Heart right ventricle (tissue), 16 donors: ENCODE measurements at places on chromosomes 1 and 21. TPM values are rescaled to one million over a fixed set of nuclear protein-coding genes. Genes with fewer than 3 reads are reported as not detected.

CNR2 gene
- total RNA-seq, result not detected

MYOM3 gene
- total RNA-seq, result 334 TPM

CATSPERE gene
- 0.19 TPM for total RNA-seq

DNA sequence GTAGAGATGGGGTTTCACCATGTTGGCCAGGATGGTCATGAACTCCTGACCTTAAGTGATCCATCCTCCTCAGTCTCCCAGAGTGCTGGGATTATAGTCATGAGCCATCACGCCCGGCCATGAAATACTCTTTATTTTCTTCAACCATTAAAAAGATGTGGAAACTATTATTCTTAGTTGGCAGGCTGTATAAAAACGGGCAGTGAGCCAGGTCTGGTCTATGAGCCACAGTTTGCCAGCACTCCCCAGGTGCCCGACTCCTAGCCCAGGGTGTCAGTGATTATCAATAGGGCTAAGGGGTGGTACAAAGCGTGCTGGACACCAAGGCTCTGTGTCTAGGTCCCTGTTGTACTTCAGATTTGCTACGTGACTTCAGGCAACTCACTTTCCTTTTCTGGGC, 3.7 kb upstream of the TMEM61 start:
- H3K27me3 ChIP-seq, result peaks cover 26% of the 10 kb centered on the region
- H3K4me1 ChIP-seq, result no peaks in the 10 kb centered on the region
- no peak overlapping the region for H3K27ac ChIP-seq
- DNase-seq, result no peak
- no peaks in the 10 kb centered on the region for H3K36me3 ChIP-seq
- H3K4me3 ChIP-seq, result no peak overlapping the region

DNA sequence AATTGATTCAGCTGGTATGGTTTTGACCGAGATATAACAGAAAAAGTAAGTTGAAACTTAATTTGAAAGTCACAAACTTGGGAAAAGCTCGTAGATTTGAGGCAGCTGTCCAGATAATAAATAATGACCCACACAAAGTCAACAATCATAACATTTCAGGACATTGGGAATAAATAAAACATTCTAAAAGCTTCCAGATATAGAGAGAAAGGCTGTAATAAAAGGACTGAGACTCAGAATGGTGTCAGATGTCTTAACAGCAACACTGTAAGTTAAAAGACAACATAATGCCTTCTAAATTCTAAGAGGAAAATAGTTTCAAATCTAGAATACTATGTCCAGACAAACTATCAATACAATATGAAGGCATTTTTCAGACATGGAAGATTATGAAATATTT, 163.3 kb downstream of the CDC42BPA start:
- H3K4me3 ChIP-seq, result no peak overlapping the region
- DNase-seq, result no peak
- H3K27me3 ChIP-seq, result no peaks in the 10 kb centered on the region
- H3K36me3 ChIP-seq, result no peaks in the 10 kb centered on the region

GRCh38 chr1:152035539-152036266, 1.1 kb downstream of the S100A11 start:
- DNase-seq, result peak; percentile 16
- H3K4me1 ChIP-seq, result peaks cover 12% of the 10 kb centered on the region
- peak overlapping the region; percentile 93 for H3K27ac ChIP-seq
- H3K36me3 ChIP-seq, result peaks cover 16% of the 10 kb centered on the region
- no peaks in the 10 kb centered on the region for H3K27me3 ChIP-seq

- no peak overlapping the region for H3K27ac ChIP-seq
- no peaks in the 10 kb centered on the region for H3K27me3 ChIP-seq
- H3K4me1 ChIP-seq, result peaks cover 15% of the 10 kb centered on the region
- no peak overlapping the region for H3K4me3 ChIP-seq
- no peak for DNase-seq
Measured at GRCh38 chr1:153648000-153648643, 10.4 kb upstream of the SNAPIN start.

- no peaks in the 10 kb centered on the region for H3K4me1 ChIP-seq
- no peaks in the 10 kb centered on the region for H3K27me3 ChIP-seq
- no peak overlapping the region for H3K4me3 ChIP-seq
- no peak for DNase-seq
Measured at GRCh38 chr1:214958486-214958885, 124.1 kb upstream of the KCNK2 start.

DNA sequence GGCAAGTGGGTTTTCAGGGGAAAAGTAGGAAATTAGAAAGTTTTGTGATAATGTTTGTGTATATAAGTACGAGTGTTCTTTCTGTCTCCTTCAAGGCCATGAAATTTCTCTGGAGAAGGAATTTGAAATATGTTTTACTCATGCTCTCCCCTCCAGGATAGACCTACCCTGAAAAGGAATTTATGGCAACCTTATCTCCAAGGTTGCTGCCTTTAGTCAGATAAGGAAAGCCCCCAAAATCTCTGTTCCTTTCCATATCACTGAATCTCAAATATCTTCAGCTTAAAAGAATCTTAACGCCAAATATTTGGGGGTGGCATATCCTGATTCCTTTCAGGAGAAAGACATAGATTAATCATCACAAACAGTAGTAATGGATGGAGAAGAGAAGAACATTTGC, 499 bp upstream of the C4BPB start:
- H3K27me3 ChIP-seq, result no peaks in the 10 kb centered on the region
- no peak for DNase-seq
- no peak overlapping the region for H3K4me3 ChIP-seq
- H3K36me3 ChIP-seq, result no peaks in the 10 kb centered on the region

DNA sequence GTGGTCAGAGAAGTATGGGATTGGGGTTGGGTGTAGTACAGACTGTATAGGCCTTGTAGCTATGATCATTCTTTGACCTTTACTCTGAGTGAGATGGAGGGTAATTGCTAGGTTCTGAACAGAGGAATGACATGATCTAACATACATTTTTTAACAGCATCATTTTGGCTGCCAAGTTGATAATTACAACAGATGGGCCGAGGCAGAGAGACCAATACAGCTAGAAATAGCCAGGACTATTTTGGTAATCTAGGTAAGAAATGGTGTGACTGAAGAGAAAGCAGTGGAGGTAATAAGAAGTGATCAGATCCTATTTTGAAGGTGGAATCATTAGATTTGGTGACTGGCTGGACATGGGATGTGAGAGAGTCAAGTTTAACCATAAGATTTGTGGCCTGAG, 43.5 kb downstream of the RPAP2 start:
- no peaks in the 10 kb centered on the region for H3K36me3 ChIP-seq
- no peak for DNase-seq
- H3K4me1 ChIP-seq, result no peaks in the 10 kb centered on the region
- no peaks in the 10 kb centered on the region for H3K27me3 ChIP-seq
- H3K27ac ChIP-seq, result no peak overlapping the region

DNA sequence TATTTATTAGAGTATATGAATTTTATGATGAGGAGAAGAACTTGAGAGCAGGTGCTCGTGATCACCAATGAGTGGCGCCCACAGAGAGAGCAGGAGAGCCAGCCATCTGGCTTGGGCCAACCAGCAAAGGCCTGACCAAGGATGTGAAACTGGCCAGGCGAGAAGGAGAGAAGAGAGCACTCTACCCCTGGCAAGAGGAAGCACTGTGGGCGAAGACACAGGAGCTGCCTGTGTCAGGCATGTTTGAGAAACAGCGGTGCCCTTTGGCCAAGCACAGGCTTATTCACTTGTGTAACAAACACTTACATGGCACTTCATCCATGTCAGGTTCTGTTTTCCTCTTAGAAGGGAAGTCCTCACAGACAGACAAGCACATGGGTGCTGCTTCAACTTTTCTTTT, 4.2 kb upstream of the SIPA1L2 start:
- H3K4me1 ChIP-seq, result peaks cover 11% of the 10 kb centered on the region
- no peak for DNase-seq
- no peak overlapping the region for H3K27ac ChIP-seq
- no peaks in the 10 kb centered on the region for H3K27me3 ChIP-seq

DNA sequence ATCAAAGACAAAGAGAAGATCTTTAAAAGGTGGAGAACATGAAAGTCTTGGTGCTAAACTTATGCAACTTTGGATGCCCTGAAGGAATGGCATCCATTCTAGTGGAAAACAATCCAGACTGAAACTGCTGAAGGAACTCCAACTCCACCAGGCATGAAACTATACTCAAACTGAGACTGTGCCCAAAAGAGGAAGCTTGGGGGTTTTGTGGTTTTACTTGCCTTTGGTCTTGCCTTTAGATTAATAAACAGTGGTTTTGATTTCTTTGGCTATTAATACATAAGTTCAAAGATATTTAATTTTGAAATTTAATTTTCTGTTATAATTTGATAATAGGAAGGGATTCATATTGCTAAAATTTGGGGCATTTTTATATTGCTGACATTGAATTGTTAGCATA, 17.4 kb upstream of the SLC30A10 start:
- no peak overlapping the region for H3K27ac ChIP-seq
- no peaks in the 10 kb centered on the region for H3K4me1 ChIP-seq

- DNase-seq, result no peak
- H3K36me3 ChIP-seq, result no peaks in the 10 kb centered on the region
- no peaks in the 10 kb centered on the region for H3K4me1 ChIP-seq
- peaks cover 62% of the 10 kb centered on the region for H3K27me3 ChIP-seq
Measured at GRCh38 chr1:40143891-40144575, 17.2 kb upstream of the RLF start.

- peaks cover 32% of the 10 kb centered on the region for H3K27me3 ChIP-seq
- no peaks in the 10 kb centered on the region for H3K4me1 ChIP-seq
- no peaks in the 10 kb centered on the region for H3K36me3 ChIP-seq
- H3K4me3 ChIP-seq, result no peak overlapping the region
- H3K27ac ChIP-seq, result no peak overlapping the region
Measured at GRCh38 chr1:204769997-204770396, 84.5 kb upstream of the LRRN2 start.

GRCh38 chr1:7549277-7550161, 221.6 kb upstream of the VAMP3 start:
- DNase-seq, result no peak
- no peaks in the 10 kb centered on the region for H3K36me3 ChIP-seq
- peak overlapping the region; percentile 27 for H3K27ac ChIP-seq
- H3K27me3 ChIP-seq, result no peaks in the 10 kb centered on the region

- peaks cover 16% of the 10 kb centered on the region for H3K4me1 ChIP-seq
- H3K36me3 ChIP-seq, result no peaks in the 10 kb centered on the region
- H3K27me3 ChIP-seq, result no peaks in the 10 kb centered on the region
- H3K27ac ChIP-seq, result no peak overlapping the region
- DNase-seq, result no peak
- no peak overlapping the region for H3K4me3 ChIP-seq
Measured at GRCh38 chr1:37797750-37798345, 4.2 kb downstream of the MANEAL start.

GRCh38 chr1:18302788-18303413, 177.8 kb upstream of the KLHDC7A start:
- DNase-seq, result no peak
- peaks cover 46% of the 10 kb centered on the region for H3K27me3 ChIP-seq
- no peaks in the 10 kb centered on the region for H3K36me3 ChIP-seq
- H3K27ac ChIP-seq, result no peak overlapping the region
